Activated CD4-positive, alpha-beta T cell treated with anti-CD3 and anti-CD28 coated beads, Interleukin-2, amount 50 U/mL, for 48 hours (primary cell): ENCODE measurements at places on chromosomes 1 and 21.

DNA sequence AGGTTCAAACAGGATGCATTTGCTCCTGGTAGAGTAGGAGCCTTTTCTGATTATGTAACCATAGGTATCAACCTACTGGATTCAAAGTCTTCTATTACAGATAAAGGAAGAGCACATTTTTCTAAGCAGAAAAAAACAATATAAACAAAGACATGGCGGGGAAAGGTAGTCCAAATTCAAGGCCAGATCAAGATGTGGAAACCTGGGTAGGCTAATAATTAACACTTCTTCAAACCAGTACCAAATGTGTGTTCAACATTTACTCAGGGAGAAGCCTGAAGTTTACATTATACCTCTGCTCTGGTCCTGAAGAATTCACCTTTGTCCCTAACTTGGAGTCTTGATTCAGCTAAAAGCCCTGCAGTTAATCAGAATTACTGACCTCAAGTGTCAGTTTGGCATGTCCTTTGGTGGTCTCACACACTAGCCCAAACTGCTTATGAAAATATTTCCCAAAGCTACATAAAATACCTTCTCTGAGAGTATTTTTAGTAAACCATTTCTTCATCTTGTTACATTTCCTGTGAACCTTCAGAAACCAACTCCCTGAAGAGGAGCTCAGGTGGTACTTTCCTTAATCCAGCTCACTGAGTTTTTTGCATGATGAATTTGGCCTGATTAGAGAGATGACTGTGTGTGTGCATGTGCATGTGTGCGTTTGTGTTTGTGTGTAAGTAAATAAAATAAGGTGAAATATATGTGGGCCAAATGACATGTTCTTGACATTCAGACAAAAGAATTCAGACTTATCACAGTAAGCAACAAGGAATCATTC, 70.2 kb downstream of the TOR3A start:
- DNase-seq = no peak

DNA sequence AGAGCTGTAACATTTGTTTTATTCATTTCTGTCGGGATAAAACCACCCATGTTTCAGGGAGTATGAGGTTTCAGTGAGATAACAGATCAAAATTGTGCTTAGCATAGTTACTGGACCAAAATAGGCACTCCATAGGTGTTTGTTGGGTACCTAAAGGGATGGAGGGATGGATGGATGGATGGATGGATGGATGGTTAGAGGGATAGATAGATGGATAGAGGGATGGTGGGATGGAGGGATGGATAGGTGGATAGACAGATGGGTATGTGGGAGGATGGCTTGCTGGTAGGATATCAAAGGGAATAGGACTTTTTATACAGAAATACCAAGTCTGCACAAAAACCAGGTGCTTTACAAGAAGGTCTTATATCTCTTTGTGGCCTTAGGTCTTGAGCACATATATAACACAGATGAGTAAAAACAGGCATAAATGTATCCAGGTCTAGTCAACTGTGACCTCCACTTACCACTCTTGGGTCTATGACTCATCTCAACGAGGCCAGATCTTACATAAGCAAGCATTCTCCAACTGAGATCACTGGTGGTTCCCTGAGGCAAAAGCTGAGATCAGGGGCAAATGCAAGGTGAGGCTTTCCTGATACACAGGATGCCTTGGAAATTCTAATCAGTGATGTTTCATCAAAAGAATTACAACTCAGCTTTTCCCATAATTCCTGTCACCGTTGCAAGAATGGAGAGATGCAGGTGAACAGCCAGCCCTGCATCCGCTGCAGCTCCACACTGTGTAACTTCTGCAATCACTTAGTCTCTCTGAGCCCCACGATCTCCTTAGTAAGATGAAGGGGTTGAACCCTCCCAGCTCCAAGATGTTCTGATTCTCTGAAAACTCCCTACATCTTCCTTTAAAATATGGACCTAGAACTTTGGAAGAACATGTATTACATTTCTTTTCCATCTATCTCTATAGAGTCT, 32.0 kb downstream of the PTAFR start:
- DNase-seq = peak; percentile 39

DNA sequence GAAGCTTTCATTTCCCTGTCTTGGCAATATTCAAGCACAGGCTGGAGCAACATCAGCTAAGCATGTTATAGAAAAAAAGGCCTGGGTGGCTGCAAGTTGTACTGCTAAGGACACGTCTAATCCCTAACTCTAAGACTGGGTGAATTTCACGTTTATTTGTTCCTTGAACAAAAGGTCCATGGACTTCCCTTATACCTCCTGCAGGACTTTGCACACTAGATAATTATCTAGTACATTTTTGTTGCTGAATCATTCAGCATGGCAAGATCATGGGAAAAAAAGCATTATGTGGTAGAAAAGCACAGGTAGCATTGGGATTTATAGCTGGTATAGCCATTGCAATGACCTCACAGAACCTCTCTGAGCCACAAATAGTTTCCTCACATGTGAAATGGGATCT, 130.7 kb upstream of the DMRTA2 start:
- no peak for DNase-seq

GRCh38 chr1:37137601-37138000, 103.3 kb upstream of the GRIK3 start:
- DNase-seq = no peak

GRCh38 chr1:159291424-159291823, 10.7 kb upstream of the FCER1A start:
- no peak for DNase-seq

DNA sequence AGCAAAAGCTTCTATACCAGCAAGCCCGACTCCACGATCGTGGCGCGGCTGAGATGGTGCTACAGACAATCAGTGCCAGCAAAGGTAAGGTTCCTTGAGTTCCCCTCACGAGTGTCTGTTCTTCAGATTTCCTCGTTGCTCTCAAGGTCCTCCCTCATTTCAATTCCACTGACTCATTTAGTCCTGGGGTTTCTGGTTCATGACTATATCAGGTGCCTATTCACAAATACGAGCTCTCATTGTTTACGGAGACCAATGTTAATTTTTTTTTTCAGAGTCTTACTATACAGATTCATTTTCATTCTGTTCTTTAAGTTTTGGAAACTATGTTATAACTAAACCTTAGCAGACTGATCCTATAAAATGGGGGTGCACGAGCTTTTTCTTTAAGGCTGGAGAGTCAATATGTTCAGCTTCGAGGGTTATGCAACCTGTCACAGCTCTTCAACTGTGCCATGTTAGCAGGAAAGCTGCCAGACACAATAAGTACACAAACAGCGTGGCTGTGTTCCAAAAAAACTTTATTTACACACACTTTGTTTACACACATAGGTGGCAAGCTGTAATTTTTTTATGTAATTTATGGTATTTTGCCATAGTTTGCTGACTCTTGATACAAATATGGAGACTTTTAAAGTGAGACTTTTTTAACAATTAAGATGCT, 134.3 kb downstream of the ZP4 start:
- no peak for DNase-seq

- no peak for DNase-seq
Measured at GRCh38 chr1:43743206-43743605, 35.9 kb downstream of the ST3GAL3 start.

GRCh38 chr1:237838320-237838719, 52.4 kb downstream of the ZP4 start:
- no peak for DNase-seq

DNA sequence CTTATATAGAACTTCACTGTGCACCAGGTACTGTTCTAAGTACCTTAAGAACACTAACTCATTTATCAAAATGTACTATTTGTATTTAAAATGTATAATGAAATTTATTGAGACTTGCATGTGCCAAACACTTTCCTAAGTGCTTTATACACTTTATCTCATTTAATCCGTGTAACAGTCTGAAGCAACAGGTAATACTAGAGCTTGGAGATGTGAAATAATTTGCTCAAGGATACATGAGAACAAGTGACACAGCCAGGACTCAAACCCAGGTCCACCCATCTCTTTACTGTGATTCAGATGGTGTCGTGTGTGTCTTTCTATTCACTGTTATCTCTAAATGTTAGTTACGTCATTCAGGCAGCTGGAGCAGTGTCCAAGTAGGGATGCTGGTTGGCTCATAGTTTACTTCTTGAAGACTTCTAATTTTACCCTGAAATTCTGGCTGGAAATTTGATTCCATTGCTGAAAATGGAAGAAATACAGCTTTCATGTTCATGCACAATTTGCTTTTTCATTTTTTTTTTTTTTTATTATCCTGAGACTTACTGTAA, 169.7 kb upstream of the UBE2U start:
- no peak for DNase-seq

DNA sequence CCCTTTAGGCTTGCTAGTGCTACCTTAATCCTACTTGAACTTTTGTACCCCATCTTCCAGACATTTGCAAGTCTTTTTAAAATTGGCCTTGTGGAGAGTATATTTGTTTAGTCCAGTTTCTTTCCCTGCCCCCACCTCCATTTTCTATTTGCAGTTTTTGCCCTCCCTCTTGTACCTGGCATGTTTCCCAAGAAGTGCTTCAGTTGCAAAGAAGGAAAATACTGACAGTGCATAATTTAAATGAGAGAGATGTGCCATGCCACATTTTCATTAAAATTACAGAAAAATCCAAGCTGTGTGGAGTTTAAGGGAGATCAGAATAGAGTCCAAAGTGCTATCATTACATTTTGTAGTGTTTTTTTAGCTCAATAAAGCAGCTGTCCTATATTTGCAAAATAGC, 150.0 kb upstream of the ADGRL2 start:
- DNase-seq = no peak

- DNase-seq = no peak
Measured at GRCh38 chr21:37767984-37768383, 148.3 kb downstream of the KCNJ6 start.

- DNase-seq = peak; percentile 50
Measured at GRCh38 chr21:33541105-33541711, 709 bp downstream of the GART start.

- no peak for DNase-seq
Measured at GRCh38 chr1:168319691-168320090, 39.0 kb downstream of the TBX19 start.

GRCh38 chr1:62869217-62869754, 85.4 kb downstream of the ATG4C start:
- no peak for DNase-seq

DNA sequence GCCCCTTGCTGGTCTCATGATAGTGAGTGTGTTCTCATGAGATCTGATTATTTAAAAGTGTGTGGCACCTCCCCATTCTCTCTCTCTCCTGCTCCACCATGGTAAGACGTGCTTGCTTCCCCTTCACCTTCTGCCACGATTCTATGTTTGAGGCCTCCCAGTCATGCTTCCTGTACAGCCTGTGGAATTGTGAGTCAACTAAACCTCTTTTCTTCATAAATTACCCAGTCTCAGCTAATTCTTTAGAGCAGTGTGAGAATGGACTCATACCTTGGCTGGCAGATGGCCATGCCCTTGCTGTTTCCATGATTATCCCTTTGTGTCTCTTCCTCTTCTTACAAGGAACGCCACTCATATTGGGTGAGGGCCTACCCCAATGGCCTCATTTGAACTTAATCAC, 40.3 kb downstream of the PSMG1 start:
- DNase-seq = no peak

DNA sequence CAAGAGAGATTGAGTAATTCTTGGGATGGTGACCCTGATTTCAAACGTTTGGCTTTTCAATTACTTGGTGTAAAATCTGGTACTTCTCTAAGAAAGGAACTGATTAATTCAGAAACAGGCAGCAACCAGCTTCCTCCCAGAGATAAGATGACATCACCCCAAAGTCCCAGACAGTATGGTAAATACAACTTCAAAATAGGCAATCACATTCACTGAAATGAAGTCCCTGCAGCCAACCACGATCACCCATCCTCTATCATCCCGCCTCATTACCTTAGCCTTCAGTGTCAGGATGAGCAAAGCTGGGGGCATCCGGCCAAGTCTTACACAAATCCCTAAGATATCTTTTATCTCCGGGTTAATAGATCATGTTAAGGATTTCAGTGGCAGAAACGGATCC, 26.4 kb upstream of the RUNX1 start:
- DNase-seq = no peak

- no peak for DNase-seq
Measured at GRCh38 chr1:208080396-208081286, 163.5 kb downstream of the PLXNA2 start.

DNA sequence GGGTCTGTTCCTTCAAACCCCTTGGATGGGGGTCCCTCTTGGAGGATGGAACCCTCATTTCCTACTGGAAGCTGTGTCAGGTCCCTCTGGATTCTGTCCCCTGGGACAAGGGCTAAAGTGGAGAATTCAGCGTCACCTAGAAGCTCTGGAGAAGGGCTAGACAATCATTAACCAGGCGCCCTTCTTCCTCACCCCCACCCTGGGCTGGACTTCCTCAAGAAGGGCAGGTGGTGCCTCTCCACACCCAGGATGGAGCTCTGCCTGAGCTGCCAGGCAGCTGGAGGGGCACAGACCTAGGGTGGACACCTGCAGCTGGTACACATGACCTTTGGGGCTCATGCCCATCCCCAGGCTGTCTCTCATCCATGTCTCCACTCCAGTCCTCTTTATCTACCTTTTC, 3.6 kb downstream of the CELF3 start:
- no peak for DNase-seq

DNA sequence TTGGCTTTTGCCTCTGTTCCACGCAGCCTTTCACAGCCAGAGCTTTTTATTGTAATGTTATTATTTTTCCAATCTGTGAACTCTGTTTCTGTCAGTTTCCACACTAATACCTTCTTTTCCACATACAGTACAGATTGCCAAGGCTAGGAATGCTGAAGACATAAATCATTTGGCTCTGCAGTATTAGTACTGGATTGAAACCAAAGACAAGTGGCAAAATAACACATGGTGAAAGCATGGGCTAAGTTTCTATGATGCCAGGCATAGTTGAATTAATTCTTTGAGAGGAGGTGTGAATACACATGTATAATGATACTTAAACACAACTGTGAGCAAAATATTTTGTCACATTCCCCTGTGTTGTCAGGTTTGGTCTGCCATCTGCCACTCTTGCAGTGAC, 73.5 kb downstream of the TMEM200B start:
- no peak for DNase-seq

DNA sequence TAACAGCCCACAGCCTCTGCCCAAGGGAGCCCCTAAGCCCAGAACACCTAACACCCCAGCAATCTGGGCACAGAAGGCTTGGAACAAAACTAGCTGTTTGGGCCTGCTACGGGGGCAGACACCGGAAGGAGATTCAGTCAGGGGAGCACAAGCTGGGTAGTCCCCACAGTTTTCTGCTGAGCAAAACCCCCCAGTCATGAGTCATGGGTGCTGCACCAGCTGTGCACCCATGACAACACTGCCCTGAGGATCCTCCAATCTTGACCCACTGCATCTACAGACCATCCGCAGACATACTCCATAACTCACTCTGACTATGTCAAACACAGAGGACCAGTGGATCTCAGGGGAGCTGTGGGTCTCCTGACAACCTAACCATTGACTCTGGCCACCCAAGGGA, 105.1 kb downstream of the LRIG2 start:
- DNase-seq = no peak

- no peak for DNase-seq
Measured at GRCh38 chr1:179550746-179551682, 24.7 kb downstream of the NPHS2 start.

GRCh38 chr1:204600203-204600602, 84.0 kb downstream of the MDM4 start:
- DNase-seq = no peak
